Right ventricle myocardium inferior (tissue), 1 donor: ENCODE measurements at places on chromosomes 2 and 18. TPM values are rescaled to one million over a fixed set of nuclear protein-coding genes. Genes with fewer than 3 reads are reported as not detected.

DNA sequence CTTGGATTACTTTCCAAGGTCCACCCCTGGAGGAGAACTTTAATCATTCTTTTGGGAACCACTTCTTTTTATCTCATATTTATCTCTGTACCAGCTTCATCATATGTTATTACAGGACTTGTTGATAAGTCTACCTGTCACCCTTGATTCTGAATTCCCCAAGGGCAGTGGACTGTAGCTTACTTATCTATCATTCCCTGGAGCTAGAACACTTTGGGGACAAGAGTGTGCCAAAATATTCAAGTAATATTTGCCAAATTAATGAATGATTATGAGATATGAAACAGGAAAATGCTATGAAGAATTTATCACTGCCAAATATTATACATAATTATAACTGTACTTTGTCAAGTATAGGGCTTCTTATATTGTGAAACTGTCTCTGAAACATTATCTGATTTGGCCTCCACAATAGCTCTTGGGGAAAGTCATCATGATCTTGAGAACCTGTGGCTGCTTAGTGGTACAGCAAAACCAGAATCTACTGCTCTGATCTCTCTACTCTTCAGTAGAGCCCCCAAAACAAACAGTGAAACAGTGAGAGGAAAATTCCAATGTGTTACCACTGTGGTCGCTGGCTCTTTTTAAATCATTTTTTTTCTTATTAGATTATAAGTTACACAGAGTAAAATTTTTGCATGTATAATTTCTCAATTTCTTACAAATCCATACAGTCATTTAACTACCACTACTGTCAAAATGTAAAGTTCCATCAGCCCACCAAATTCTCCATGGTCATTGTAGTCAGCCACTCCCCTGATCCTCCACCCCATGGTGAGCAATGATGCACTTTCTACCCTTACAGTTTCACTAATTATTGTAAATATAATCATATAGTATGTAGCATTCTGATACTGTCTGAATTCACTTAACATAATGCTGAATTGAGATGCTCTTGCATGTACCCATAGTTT is 197.5 kb downstream of the PIEZO2 start:
- DNase-seq: no peak

- no peak for DNase-seq
Observed at GRCh38 chr2:233811087-233811486, 33.0 kb downstream of the MROH2A start.

MALL gene
- total RNA-seq: 14.0 TPM

DNA sequence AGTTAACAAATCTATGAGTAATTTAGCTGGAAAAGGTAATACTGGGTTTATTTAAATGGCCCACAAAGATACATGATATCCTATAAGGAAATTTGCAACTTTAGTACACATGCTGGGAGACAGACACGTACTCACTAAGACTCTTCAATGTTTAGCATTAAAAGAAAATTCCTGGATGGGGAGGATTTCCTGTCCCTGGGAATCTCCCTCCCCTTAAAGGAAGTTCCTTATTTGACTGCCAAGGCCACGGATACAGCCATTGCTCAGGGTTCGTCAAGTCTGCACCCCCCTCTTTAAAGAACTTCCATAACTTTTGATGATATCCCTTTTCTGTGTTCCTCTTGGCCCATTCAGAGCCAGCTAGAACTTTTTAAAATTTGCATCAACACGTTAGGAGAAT is 267.6 kb downstream of the CD226 start:
- DNase-seq: no peak

DNA sequence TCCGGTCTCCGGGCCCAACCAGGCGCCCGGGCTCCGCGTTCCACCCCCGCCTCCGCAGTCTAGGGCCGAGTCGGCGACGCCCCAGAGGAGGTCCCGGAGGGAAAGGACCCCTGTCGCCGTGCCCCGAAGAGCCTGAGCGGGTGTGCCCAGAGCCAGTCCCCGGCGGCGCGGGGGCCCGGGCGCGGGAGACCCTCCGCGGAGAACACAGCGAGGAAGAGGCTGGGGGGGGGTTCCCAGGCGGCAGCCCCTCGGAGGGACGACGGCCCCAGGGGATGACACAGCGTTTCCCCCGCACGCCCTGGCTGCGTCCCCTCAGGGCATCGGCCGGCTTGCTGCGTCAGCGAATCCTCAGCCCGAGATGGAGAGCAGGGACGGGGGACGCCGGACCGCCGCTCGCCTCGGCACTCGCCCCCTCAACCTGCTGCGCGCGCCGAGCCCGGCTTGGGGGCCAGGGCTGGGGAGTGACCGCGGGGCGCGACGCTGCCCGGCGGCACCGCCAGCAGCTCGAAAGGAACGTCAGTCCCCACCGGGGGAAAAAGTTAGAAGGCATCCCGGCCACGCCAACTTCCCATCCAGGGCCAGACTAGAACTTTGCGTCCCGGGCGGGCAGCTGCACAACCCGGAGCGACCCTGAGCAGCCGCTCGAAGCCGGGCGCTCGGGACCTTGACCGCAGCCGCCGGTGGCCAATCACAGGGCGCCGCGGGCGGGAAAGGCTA is 711 bp downstream of the SFXN5 start:
- no peak for DNase-seq

DNA sequence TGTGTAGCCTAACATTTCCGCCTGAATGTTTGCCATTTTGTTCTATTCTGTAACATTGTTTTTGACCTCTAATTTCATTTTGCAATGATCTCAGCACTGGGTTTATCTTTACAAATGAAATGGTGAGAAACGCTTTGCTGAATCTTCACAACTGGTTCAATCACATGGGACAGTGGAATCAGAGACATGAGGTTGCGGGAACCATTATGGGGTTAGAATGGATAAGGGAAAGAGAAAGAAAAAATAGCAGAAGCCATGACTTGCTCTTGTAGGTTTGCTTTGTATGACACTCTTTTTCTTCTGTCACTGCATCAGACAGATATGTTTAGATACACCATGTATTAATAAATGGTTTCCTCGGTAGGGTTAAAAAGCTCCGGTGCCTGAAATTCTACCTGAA is 114.3 kb upstream of the PELI1 start:
- no peak for DNase-seq

PROC gene
- total RNA-seq: not detected
